ENCODE measurements at places on chromosomes 4 and X.

DNA sequence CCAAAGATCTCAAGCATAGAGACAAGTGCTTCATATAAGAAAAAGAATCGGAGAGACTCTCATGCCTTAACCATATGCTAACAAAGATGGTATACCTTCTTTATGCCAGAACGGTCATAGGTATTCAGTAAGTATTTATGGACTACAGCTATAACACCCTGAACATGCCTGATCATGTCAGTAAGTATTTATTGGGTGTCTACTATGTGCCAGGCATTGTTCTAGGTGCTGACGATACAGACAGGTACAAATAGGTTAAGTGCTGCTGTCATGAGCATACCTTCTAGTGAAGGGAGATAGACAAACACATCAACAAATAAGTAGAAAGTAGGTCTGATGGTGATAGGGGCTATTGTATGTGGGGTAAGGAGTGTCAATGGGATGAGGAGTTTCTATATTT, 9.5 kb upstream of the MID1 start:
- no peak for DNase-seq
- no peak overlapping the region for H3K27ac ChIP-seq
- H3K4me3 ChIP-seq: no peak overlapping the region
- peaks cover 10% of the 10 kb centered on the region for H3K27me3 ChIP-seq
- no peaks in the 10 kb centered on the region for H3K36me3 ChIP-seq
- H3K4me1 ChIP-seq: no peaks in the 10 kb centered on the region

DNA sequence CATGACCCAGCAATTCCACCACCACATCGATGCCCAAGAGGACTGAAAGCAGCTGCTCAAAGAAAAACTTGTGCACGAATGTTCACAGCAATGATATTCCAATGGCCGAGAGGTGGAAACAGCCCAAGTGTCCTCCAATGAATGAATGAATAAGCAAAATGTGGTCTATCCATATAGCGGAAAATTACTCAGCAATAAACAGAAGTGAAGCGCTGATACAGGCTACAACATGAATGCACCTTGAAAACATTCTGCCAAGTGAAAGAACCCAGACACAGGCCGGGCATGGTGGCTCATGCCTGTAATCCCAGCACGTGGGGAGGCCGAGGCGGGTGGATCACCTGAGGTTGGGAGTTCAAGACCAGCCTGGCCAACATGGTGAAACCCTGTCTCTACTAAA, 5.2 kb upstream of the SLC2A9 start:
- H3K4me3 ChIP-seq: no peak overlapping the region
- no peaks in the 10 kb centered on the region for H3K27me3 ChIP-seq
- H3K4me1 ChIP-seq: peaks cover 3% of the 10 kb centered on the region
- H3K27ac ChIP-seq: no peak overlapping the region
- no peaks in the 10 kb centered on the region for H3K36me3 ChIP-seq

- H3K27me3 ChIP-seq: peaks cover 38% of the 10 kb centered on the region
- H3K4me3 ChIP-seq: peak overlapping the region; percentile 86
- H3K4me1 ChIP-seq: peaks cover 59% of the 10 kb centered on the region
- H3K36me3 ChIP-seq: peaks cover 4% of the 10 kb centered on the region
Observed at GRCh38 chrX:154097003-154097588, 421 bp downstream of the MECP2 start.

DNA sequence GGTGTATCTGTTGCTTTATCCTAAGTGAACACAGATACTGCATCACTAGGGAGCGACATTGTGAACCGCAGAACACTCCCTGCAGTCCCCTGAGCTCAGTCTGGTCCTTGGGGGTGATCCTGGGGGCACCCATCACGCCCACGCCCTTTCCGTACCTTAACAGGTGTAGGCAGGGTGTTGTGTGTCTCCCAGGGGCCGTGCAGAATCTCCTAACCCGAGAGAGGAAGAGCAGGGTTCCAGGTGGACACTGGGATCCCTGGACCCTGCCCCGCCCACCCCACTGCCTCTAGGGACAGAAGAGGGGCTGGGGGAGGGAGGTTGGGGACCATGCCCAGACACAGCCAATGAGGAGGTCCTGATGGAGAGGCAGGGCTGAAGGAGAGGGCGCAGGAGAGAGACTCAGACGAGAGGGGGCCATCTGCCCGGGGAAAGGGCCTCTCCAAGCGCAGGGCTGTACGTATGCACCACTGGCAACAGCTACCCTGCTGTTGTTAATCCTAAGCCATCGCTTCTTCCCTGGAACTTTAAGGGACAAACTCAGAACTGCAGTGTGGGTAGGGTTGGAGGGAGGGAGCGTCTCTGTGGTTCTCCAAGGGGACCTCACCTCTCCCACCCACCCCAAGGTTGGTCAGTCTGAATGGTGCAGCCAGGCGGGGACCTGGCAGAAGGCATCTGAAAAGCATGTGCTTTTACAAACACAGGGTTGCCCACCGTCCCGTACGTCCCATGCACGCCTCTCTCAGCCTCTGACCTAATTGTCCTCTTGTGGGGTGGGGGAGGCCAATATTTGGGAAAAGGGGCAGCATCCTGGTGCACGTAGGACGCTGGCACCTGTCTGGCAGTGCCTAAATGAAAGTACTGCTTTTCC, 2.5 kb downstream of the P2RY8 start:
- peak; percentile 53 for DNase-seq
- no peaks in the 10 kb centered on the region for H3K27me3 ChIP-seq
- peaks cover 7% of the 10 kb centered on the region for H3K36me3 ChIP-seq
- peak overlapping the region; percentile 96 for H3K27ac ChIP-seq
- peaks cover 24% of the 10 kb centered on the region for H3K4me1 ChIP-seq

DNA sequence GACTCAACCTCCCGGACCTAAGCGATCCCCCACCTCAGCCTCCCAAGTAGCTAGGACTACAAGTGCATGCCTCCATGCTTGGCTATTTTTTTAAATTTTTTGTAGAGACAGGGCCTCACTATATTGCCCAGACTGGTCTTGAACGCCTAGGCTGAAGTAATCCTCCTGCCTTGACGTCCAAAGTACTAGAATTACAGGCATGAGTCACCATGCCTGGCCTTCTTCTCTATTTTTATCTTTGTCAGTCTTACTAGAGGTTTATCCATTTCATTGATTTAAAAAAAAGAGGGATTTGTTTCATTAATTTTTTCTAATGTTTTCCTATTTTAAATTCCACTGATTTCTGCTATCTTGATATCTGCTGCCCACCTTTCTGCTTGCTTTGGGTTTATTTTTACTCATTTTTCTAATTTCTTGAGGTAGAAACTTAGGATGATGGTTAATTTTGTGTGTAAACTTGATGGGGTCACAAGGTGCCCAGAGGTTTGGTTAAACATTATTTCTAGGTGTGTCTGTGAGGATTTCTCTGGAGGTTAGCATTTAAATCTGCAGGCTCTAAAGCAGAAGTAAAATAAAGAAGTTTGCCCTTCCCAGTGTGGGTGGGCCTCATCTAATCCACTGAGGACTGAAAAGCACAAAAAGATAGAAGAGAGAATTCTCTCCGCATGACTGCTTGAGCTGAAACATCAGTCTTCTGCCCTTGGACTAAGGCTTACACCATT, 116.2 kb upstream of the DCLK2 start:
- H3K27ac ChIP-seq: no peak overlapping the region
- no peak overlapping the region for H3K4me3 ChIP-seq
- H3K4me1 ChIP-seq: no peaks in the 10 kb centered on the region
- H3K27me3 ChIP-seq: peaks cover 8% of the 10 kb centered on the region
- H3K36me3 ChIP-seq: no peaks in the 10 kb centered on the region
- DNase-seq: no peak

GRCh38 chr4:31324814-31325213, 604.6 kb downstream of the PCDH7 start:
- no peaks in the 10 kb centered on the region for H3K36me3 ChIP-seq
- no peaks in the 10 kb centered on the region for H3K27me3 ChIP-seq
- no peak overlapping the region for H3K4me3 ChIP-seq
- no peak overlapping the region for H3K27ac ChIP-seq
- no peaks in the 10 kb centered on the region for H3K4me1 ChIP-seq
- no peak for DNase-seq

Measured in activated T-cell treated with anti-CD3 and anti-CD28 coated beads, Interleukin-2, amount 50 U/mL, for 72 hours (primary cell).